ENCODE measurements at places on chromosomes 6 and 20.

DNA sequence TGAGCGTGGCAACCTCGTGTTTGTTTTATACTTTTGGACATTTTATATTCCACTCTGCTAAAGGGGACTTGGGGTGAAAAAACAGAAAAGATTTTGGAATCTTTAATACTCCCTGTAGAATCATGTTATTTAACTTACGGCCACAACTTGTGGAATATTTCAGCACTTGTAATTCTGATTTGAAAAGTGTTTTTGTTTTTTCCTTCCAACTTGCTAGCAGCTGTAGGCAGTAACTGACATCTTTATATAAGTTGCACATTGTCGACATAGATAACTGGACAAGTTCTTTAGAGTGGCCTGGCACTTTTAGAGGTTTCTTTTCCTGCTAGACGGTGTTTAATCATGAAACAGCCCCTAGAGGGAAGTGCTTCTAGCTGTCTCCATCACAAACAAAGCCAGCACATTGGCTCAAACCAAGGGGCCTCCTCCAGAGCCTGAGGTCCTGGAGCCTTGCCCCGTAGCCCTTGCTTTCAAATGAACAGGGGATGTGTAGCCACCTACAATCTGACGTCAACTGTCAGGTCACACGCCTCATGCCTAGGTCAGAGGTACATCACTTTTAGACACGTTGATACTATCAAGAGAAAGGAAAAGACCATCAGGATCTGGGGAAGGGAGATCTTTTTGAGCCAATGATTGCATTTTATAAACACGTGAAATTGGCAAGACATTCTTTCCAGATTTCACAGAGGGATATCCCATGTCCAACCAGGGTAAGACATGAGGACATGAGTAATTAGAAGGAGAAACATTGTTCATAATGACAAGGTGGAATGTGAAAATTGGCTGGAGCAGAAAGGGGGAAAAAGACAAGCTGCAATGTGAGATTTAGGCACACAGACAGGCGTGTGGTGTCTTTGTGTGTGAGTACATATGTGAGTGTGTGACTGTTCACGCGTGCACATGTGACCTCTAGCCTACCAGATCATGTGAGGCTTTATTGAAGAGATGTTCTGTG lies 92.1 kb downstream of the TXNDC5 start:
- no peak overlapping the region for H3K27ac ChIP-seq
- no peak for DNase-seq
- no peak overlapping the region for H3K4me3 ChIP-seq
- no peaks in the 10 kb centered on the region for H3K36me3 ChIP-seq
- no peaks in the 10 kb centered on the region for H3K4me1 ChIP-seq

DNA sequence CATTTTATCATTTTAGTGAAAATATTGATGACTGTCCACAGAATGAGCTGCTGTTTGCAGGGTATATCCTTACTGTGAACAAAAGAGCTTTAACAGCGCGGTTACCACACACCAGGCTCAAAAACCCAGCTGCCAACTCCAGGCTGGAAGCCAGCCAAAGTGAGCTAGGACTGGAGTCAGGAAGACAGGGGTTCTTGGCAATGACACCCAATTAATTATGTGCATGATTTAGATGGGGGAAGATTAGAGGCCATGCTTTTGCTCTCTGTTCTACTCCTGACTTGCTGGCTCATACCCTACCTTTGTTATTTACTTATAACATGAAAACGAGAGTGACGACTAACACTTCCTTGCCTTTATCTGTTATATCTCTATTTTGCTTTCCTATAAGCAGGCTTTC lies 128.9 kb upstream of the SHLD1 start:
- no peak overlapping the region for H3K27ac ChIP-seq
- no peaks in the 10 kb centered on the region for H3K27me3 ChIP-seq
- no peak overlapping the region for H3K4me3 ChIP-seq
- H3K4me1 ChIP-seq, result no peaks in the 10 kb centered on the region
- no peaks in the 10 kb centered on the region for H3K36me3 ChIP-seq

DNA sequence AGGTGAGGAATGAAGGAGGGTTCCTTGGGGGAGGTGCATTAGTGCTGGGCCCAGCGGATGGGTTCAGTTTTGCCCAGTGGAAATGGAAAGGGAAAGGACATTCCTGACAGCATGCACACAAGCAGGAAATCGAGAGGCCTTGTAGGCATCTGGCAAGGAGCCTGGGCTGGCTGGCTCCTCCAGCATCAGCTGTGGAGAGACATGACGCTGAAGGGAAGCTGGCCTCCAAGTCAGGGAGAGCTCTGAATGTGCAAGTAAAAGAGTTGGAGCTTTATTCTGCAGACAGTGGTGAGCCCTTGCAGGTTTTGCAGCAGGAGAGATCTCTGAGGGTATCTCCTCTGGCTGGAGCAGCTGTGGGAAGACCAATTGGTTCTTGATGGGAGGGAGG lies 154.3 kb downstream of the MRPL14 start:
- peaks cover 41% of the 10 kb centered on the region for H3K4me1 ChIP-seq
- H3K27ac ChIP-seq, result no peak overlapping the region
- peaks cover 70% of the 10 kb centered on the region for H3K27me3 ChIP-seq

DNA sequence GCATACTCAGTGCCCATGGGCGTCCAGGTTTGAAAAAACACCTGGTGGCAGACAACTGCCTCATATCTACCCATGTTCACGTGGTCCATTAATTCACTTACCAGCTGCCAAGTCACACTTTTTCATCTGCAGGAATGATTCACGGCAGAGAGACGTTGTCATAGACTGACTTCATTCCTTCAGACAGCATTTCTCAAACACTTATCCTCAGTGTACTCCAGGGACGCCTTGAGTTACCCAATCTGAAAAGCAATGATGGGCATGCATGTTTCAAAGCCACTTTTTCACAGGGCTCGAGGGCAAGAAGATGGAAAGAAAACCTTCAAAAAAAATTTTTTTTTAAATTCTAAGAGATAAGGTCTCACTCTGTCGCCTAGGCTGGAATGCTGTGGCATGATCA lies 6.0 kb downstream of the MMP24OS start:
- peaks cover 10% of the 10 kb centered on the region for H3K4me1 ChIP-seq
- no peak overlapping the region for H3K27ac ChIP-seq
- H3K4me3 ChIP-seq, result no peak overlapping the region
- peaks cover 5% of the 10 kb centered on the region for H3K36me3 ChIP-seq

DNA sequence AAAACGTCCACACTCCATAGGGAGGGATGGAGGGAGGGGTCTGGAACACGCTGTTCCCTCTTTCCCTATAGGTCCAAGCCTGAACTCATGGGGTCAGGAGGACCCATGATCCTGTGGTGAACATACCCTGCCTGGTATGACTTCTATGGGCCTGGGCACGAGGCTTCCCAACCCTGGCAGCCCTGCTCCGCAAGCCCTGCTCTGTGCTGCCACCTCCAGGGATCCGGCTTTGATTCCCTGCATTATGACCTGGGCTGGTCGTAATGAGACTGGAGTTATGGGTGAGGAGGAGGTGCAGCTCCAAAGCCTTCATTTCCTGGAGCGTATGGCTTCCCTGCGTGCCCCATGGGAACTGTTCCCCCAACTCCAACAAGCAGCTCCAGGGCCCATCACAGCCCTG lies 54.9 kb downstream of the CDH22 start:
- peaks cover 12% of the 10 kb centered on the region for H3K27me3 ChIP-seq
- H3K4me3 ChIP-seq, result no peak overlapping the region
- DNase-seq, result peak; percentile 29
- no peak overlapping the region for H3K27ac ChIP-seq
- H3K4me1 ChIP-seq, result no peaks in the 10 kb centered on the region
- no peaks in the 10 kb centered on the region for H3K36me3 ChIP-seq

DNA sequence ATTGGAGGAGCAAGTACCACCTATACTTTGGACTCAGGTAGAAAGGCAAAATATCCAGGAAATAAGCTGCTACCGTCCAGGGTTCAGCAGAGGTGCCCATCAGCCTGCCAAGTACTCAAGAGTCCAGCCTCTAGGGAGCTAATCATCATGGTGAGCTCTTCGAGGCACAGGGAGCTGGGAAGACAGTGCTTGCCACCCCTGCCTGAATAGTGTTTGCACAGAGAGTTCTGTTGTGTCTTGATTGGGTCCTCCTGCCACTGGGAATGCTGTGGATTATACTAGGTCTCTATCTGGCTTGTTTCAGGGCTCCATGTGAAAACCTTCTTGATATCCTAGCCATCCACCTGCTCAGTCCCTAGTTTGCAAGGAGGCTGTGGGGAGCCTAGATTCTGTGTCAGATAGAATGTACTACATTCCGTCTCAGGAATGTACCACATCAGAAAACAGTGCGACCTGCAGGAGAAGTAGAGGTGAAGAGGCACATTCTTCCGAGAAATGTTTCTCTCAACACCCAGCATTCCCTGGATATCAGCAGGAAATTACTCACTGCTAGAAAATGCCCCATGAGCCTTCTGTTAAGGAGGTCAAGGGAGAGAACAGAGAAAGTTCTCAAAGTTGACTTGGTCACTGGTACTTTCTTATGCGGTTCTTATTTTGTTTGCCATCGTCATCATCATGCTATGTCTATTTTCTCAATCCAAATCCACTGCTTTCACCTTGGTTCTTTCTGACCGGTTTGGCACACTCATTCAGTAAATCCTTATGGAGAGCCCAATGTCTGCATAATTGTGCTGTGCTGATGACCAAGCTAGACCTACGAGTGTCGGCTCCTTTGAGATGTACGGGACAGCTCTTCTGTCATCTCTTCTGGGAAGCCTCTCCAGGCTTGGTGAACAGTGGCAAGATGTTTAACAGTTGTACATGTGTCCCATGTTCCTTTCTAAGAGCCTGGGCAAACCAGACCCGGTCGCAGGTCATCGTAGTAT lies 30.7 kb downstream of the PTPN1 start:
- no peak overlapping the region for H3K27ac ChIP-seq
- DNase-seq, result peak; percentile 18
- H3K36me3 ChIP-seq, result no peaks in the 10 kb centered on the region
- H3K4me3 ChIP-seq, result no peak overlapping the region
- peaks cover 20% of the 10 kb centered on the region for H3K4me1 ChIP-seq

- H3K4me3 ChIP-seq, result no peak overlapping the region
- no peak overlapping the region for H3K27ac ChIP-seq
- no peaks in the 10 kb centered on the region for H3K4me1 ChIP-seq
- no peaks in the 10 kb centered on the region for H3K27me3 ChIP-seq
Observed at GRCh38 chr6:5132731-5133130, 47.6 kb downstream of the PPP1R3G start.

- DNase-seq, result no peak
- no peaks in the 10 kb centered on the region for H3K4me1 ChIP-seq
- H3K4me3 ChIP-seq, result no peak overlapping the region
- no peak overlapping the region for H3K27ac ChIP-seq
- H3K27me3 ChIP-seq, result no peaks in the 10 kb centered on the region
Observed at GRCh38 chr6:49730251-49730650, 13.9 kb downstream of the CRISP3 start.

- no peak overlapping the region for H3K27ac ChIP-seq
- H3K27me3 ChIP-seq, result peaks cover 45% of the 10 kb centered on the region
- no peaks in the 10 kb centered on the region for H3K36me3 ChIP-seq
- DNase-seq, result no peak
- H3K4me1 ChIP-seq, result no peaks in the 10 kb centered on the region
Observed at GRCh38 chr6:165647041-165647440, 16.0 kb downstream of the PDE10A start.

DNA sequence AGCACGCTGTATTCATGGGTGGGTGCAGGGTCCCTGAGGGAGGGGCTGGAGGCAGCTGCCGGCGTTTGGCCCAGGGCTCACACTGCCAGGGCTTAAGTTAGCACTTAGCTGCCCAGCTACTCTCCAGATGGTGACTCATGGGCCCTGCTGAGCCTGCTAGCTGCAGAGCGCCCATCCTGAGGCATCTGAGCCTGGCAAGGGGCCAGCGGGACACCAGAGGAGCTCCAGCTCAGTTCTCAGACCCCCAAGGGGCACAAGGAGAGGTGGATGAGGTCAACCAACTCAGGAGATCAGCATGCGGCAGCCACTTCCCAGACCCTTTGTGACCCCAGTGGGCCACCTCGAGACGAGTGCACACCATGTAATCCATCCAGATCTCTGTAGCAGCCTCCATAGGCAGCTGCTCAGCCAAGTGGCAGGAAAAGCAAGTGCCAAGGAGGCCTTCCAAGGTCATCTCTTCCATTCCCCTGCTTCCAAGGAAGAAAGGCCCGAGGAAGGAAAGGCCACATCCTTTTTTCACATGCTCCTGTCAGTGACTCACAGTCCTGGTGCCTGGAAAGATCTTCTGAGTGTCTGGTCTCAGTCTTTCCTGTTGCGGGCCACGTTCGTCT lies 35.3 kb downstream of the FOXP4 start:
- no peak overlapping the region for H3K27ac ChIP-seq
- H3K4me1 ChIP-seq, result peaks cover 86% of the 10 kb centered on the region

DNA sequence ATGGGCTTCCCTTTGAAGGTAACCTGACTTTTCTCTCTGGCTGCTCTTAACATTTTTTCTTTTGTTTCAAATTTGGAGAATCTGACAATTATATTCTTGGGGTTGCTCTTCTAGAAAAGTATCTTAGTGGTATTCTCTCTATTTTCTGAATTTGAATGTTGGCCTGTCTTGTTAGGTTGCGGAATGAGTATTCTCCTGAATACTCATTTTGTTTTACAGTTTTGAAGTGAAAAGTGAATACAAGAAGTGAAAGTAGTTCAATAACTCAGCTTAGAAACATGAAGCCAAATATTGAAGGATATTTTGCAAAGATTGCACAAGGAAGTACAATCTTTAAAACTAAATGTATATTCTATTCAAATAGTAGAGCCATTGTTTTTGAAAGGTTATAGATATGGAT lies 120.2 kb upstream of the MAP3K4 start:
- H3K4me1 ChIP-seq, result no peaks in the 10 kb centered on the region
- no peak overlapping the region for H3K4me3 ChIP-seq
- no peaks in the 10 kb centered on the region for H3K36me3 ChIP-seq
- no peak overlapping the region for H3K27ac ChIP-seq
- H3K27me3 ChIP-seq, result no peaks in the 10 kb centered on the region

GRCh38 chr6:34052918-34053608 lies 92.8 kb downstream of the GRM4 start:
- DNase-seq, result no peak
- no peak overlapping the region for H3K27ac ChIP-seq
- no peak overlapping the region for H3K4me3 ChIP-seq
- H3K36me3 ChIP-seq, result no peaks in the 10 kb centered on the region
- H3K4me1 ChIP-seq, result no peaks in the 10 kb centered on the region
- peaks cover 57% of the 10 kb centered on the region for H3K27me3 ChIP-seq

DNA sequence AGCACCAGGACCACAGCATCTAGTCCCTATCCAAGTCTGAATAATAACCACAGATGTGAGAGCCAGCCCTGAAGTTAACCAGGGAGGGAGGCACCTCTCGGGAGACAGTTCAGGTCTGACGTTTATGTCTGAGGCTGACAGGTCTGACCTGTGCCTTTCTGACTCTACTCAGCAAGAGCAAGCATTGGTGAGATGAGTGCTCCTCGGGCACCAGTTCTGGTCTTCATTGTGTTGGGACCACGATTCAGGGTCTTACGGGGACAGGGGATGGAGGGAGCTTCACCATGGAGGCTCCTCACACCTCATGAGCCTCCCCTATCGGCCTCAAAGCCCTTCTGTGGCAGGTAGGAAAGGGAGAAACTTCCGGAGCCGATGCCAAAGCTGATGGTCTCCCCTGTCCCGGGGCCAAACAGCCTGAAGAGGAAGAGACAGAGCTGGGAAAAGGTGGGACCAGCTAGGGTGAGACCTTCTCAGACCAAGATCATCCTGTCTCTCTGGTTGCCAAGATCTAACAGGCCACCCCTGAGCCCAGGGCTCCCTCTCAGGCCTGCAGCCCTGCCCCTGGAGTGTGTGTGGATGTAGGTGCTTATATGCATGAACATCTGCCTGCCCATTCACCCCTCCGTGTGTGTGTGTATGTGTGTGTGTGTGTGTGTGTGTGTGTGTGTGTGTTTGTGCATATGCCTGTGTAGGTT lies 170.5 kb downstream of the VEGFA start:
- H3K4me3 ChIP-seq, result no peak overlapping the region
- no peaks in the 10 kb centered on the region for H3K36me3 ChIP-seq
- H3K27me3 ChIP-seq, result peaks cover 18% of the 10 kb centered on the region
- DNase-seq, result no peak
- no peak overlapping the region for H3K27ac ChIP-seq
- peaks cover 27% of the 10 kb centered on the region for H3K4me1 ChIP-seq

- no peaks in the 10 kb centered on the region for H3K36me3 ChIP-seq
- no peak overlapping the region for H3K27ac ChIP-seq
- peaks cover 3% of the 10 kb centered on the region for H3K27me3 ChIP-seq
- DNase-seq, result no peak
Observed at GRCh38 chr20:17541996-17542395, 10.8 kb upstream of the BFSP1 start.
